ENCODE measurements at places on chromosomes 16 and 17.

DNA sequence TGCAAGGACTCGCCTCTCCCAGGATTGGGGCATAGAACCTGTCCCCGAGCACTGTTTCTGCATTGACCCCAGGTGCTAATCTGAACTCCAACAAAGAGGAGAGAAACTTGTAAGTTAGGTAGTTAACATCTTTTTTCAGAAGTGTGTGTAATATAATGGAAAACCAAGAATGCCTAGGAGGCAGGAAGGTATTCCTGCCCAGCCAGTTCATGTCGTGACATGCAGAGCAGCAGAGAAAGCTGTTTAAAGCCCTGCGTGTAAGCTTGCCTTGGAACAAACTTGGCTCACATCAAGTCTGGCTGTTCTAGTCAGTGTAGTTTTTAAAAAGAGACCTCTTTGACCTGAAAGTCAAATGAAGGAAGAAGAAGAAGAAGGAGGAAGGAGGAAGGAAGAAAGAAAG, 2.1 kb upstream of the GNA13 start:
- DNase-seq, result peak; percentile 2

DNA sequence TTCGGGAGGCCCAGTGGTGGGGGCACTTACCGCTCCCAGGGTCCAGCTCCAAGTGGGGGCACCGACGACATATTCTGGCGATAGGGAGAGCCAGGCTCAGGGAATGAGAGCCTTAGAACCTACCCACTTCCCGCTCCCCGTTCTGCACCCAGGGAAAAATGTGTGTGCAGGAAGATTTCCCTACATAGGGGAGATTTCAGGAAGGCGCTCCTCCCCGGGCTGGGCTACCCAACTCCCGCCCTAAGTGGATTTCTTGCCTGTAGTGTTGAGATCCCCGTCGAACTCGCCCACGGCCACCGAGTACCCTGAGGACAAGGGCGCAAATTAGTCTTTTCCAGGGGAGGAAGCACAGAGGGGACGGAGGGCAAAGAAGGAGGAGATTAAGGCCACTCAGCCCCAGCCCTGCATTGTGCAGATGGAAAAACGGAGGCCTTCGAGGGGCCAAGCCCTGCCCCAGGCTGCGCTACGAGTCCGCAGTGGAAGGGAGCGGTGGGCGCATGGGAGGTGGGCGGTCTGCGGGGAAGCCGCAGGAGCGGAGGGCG, 5.1 kb downstream of the ITGA2B start:
- DNase-seq, result no peak

DNA sequence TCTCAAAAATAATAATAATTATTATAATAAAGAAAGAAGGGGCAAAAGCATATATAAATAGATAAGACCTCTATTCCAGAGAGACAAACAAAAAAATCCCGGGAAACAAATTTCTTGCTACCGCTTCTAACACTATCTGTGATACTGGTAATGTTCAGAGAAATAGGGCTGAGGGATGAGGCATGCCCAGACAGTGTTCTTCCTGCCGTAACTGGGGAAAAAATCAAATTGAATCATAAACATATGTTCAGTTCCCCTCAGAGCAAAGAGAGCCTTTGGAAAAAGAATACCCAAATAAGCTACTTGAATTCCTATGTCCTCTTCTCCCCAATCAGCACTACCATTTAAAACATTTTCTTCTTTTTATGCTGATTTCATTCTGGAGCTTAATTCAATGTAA, 688.0 kb downstream of the KCNJ2 start:
- DNase-seq, result no peak

- DNase-seq, result no peak
Observed at GRCh38 chr17:82910041-82910481, 70.2 kb upstream of the ZNF750 start.

DNA sequence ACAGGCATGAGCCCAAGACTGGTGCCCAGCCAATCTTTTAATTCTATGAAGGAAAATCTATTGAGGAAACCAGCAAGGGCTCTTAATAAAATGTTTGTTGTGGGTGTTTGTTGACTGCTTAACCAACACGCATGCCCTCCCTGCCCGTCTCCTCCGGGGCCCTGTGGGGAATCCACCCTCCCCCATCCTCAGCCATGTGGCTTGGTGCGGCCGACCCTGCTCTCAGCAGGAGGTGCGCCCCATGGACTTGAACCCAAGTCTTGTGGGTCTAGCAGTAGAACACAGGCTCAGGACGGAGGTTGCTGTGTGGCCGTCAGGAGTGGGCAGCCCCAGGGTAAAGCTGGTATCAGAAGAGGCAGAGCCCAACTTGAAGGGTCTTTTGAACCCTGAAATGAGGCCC, 45.1 kb upstream of the MLYCD start:
- no peak for DNase-seq

DNA sequence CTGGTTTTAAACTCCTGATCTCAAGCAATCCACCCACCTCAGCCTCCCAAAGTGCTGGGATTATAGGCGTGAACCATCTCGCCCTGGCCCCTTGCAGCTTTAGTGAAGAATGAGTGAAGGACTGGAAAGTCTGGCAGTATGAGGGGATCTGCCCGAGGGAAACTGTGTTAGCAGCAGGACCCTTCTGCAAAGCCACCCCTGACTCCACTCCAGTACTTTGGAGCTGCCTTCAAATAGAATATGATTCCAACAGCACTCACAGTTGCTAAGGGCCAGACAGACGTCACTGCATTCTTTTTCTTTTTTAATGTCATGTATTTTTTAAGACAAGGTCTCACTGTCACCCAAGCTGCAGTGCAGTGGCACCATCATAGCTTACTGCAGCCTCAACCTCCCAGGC, 52.3 kb downstream of the KPNA2 start:
- DNase-seq, result no peak

GRCh38 chr16:66547101-66547989, 2.6 kb downstream of the TK2 start:
- DNase-seq, result no peak

DNA sequence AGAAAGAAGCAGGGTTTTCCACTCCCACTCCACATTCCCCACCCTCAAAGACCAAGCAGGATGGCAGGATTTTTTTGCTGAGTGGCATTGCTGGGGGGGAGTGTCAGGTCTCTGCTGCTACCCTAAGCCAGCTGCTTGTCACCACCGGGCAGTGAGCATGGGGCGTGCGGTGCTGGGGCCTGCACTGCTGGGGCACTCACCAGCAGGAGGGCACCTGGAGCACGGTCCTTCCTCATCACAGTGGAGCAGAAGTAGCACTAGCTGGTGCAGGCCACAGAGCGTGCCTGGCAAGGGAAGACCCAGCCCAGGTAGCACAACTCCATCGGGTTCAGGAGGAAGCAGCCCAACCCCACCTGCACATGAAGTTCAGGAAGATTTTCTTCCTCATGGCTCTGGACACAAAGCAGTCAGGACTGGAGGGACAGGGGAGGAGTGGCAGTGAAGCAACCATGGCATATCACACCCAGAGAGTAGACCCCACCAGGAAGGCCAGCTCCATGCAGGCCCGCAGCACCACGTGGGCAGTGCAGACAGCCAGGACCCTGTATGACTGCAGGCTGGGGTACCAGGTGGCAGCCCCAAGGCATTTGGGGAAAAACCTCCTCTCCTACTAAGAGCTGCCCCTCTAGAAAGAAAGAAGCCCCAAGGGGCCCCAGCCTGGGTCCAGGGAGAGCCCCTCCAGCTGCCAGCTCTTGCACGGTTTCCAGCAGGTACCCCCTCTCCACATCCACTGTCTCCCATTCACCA, 16.7 kb upstream of the MYO18A start:
- DNase-seq, result no peak

DNA sequence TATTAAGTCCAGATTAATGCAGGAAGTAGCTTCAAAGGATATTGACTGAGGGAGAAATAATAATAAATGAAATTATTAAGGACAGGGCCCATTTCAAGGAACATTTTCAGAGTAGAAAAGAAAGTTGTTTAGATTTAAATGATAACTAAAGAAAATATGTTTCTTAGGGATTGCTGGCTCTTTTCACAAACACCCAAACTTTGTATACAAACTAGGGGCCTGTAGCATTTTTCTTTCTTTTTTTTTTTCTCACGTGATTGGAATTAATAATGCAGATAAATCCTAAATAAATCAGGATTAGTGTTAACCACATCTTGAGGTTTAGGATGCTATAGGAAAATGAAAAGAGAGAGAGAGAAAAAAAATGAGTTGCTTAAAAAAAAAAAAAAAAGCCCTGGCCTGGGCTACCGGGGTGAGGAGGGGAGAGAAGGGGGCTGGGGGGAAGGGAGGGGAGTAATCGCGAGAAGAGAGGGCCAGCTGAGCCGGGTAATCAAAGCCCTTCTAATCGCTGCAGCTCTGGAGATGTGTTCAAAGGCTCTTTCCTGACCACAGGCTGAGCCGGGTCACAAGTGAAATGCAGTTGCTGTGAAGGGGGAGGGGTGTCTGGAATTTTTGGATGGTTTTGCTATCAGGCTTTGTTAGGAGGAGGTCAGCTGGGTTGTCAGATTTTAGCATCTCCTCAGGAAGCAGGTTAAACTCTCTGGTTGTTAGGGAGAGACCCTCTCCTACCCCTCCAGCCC, 104.6 kb upstream of the ZFHX3 start:
- no peak for DNase-seq

DNA sequence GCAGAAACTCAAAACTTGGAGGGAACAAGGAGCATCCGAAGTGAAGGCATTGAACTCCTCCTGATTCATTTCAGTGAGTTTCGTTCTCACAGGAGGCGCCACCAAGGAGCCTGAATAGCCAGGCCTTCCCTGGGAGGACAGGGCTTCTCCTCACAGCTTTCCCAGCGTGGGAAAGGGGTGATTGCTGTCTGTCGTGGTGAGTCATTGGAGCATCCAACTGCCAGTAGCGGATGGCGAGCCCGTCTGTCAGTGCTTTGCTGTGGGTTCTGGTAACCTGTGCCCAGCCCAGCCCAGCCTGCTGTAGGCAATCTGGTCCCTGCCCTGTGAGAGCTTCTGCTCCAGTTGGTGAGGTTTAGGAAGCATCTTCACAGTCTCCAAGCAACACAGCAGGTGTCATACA, 28.3 kb downstream of the PLCD3 start:
- no peak for DNase-seq

GRCh38 chr17:8985054-8985701, 19.7 kb upstream of the PIK3R5 start:
- DNase-seq, result peak; percentile 56

DNA sequence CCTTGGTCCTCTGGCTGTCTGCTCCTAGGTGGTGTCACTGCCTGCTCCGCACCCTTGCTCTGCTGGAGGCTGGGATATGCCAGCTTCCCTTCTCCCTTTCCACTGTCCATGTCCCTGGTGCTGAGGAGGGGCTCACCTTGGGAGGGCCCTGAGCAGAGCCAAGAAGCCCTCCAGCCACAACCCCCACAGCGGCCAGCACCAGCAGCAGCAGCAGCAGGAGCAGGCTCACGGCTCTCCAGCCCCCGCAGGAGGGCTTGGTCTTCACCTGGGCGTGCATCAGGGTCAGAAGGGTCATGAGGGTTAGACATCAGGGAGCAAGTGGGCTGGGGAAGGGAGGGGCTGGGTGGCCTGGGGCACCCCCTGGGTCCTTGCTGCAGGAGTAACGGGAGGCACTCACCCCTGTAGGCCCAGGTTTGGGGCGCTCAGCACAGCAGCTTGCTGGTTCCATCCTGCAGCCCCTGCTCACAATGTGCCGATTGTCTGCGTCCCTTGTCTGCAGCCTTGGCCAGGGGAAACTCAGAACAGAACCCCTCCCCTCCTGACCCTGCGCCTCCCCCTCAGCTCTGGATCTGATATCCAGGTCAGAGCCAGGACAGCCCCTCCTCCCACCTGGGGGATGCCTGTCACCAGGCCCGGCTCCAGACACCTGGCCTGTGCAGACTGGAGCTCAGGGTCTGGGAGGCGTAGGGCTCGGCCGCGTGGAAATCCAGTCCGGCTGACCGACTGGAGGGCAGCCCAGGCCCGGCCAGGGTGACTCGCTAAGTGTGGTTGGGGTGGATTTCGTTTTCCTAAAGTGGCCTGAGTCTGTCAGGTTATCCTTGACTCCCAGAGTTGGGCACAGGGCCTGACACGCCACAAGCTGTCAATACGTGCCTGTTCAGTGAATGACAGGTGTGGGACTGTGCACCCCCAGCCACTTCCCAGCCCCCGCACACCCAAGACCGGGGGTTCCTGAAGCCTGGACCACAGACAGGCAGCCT, at the start of gene BRICD5:
Gene BRICD5 (minus strand): TSS at position 478 of the 980 bp plus-strand sequence. CDS start 30 bp downstream, at position 448.
- DNase-seq, result no peak

DNA sequence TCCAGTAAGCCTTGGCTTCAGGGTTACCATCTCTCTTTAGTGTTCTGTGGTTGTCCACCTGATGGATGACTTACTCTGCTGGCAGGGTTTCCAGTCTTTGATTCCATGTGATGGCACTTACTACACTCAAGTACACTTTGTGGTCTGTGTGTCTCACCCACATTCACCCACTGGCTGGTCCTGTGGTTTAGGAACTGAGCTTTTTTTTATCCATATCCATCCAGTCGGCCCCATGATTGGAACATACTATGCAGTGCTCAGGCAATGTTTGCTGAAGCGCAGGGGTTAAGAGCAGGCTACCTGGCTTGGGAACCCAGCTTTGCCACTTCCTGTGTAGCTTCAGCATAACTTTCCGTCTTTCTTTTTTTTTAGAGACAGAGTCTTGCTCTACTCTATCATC, 2.8 kb upstream of the FUS start:
- peak; percentile 64 for DNase-seq

DNA sequence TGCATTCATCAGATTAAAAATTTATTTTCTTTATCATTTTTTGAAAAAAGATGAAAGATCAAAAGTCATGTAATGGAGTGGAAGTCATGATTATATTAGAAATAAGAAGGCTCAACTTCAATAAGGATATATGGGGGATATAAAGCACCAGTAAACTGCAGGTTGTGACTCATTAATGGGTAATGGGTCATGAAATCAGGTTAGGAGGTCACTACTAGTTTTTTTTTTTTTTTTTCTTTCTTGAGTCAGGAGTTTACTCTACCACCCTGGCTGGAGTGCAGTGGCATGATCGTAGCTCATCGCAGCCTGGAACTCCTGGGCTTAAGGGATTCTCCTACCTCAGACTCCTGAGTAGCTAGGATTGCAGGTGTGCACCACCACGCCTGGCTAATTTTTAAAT, 14.3 kb downstream of the EFCAB13 start:
- DNase-seq, result no peak

- no peak for DNase-seq
Observed at GRCh38 chr17:18015593-18015992, 23.4 kb downstream of the ATPAF2 start.

GRCh38 chr17:65975878-65976277, 216.1 kb downstream of the CEP112 start:
- peak; percentile 52 for DNase-seq
